ENCODE measurements at places on chromosomes 7 and 10. TPM values are rescaled to one million over a fixed set of nuclear protein-coding genes. Genes with fewer than 3 reads are reported as not detected.

Gene SUPV3L1
- total RNA-seq, result 20.7 TPM

Gene ADAMTS14
- total RNA-seq, result 12.6 TPM

Gene ACBD7
- total RNA-seq, result 1.0 TPM

Gene CPED1
- total RNA-seq, result 32.3 TPM

Gene TYW1
- total RNA-seq, result 17.2 TPM

Gene NEUROD6
- 0.21 TPM for total RNA-seq

Gene RTKN2
- 8.1 TPM for total RNA-seq

Gene MUC12
- not detected for total RNA-seq

Gene TLX1
- 1.3 TPM for total RNA-seq

Gene CCDC7
- 129 TPM for total RNA-seq

DNA sequence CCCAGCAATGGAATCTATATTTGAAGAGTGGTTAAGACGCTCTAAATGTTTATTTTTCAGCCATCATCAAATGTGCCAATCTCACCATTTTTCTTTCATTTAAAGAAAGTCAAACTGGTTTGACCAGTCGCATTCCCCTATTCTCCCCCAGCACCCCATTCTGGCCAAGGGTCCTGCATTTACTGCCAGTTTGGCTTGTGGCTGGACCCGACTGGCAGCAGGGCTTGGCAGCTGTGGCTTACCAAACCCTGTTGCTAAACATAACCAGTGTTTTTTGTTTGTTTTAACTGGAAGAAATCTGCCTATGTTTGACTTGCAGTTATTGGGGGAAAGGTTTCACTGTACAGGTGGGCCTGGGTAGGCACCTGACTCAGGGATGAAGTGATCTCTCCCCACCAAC, 116.3 kb downstream of the CYP26A1 start:
- DNase-seq, result no peak

GRCh38 chr7:91869661-91870060, 10.8 kb downstream of the MTERF1 start:
- DNase-seq, result no peak

- DNase-seq, result peak; percentile 28
These were observed 6.7 kb downstream of the SKAP2 start for GRCh38 chr7:26857506-26858240.

DNA sequence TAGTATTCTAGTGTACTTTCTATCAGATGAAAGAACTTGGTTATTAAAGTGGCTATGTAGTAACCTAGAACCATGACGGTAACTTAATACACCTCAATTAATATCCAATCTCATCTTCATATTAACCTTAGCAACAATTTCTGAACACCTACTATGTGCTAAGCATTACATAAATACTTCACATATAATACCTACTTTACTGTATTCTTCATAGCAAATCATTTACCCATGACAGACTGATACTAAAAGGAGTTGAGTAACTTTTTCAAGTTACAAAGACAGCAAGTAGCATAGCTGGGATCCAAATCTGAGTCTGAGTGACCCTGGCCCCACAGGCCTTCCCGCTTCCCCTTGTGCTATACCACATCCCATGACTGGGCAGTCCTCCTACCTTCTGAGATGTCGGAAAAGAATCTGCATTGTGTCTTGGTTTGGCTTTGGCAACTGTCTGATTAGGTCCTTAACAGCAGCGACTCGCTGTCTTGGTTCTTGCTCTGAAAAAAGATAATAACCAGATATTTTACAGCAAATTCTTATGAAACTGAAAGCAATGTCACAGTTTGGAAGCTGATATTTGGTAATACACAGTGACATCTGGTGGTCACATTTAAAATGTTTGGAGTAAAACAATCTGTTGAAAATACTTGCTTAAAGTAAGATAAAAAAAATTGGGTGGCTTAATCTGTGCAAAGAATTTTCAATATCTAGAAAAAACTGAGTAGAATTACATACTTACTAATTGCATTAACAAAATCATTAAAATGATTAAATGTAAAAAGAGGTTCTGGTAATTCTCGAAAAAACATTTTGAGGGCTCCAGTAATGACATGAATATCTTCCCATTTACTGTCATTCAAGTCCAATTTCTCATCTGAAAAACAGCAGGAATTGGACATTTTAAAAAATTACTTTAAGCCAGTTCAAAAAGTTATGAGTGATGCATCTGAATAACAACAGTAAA, 120.1 kb downstream of the ARHGAP12 start:
- DNase-seq, result peak; percentile 89

DNA sequence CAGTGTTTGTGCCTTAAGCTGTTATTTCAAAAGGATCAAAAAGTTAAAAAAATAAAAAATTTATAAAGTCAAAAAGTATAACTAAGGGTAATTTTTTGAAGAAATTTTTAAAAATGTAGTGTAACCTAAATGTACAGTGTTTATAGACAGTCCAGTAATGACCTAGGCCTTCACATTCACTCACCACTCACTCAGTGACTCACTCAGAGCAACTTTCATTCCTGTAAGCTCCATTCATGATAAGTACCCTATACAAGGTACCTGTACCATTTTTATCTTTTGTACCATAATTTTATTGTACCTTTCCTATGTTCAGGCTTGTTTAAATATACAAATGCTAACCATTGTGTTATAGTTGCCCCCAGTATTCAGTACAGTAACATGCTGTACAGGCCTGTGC, 21.5 kb downstream of the DNAJC9 start:
- no peak for DNase-seq

- DNase-seq, result peak; percentile 76
These were observed 6.4 kb downstream of the TAS2R41 start for GRCh38 chr7:143484119-143484518.

GRCh38 chr10:97333351-97333600, 1.3 kb downstream of the FRAT2 start:
- DNase-seq, result no peak

- no peak for DNase-seq
These were observed 10.6 kb downstream of the VIM start for GRCh38 chr10:17238445-17239291.

- no peak for DNase-seq
These were observed 102.8 kb upstream of the RET start for GRCh38 chr10:42973870-42974692.

- DNase-seq, result no peak
These were observed 25.9 kb upstream of the PTPRN2 start for GRCh38 chr7:158613481-158613880.

GRCh38 chr7:131056007-131056406, 271.7 kb upstream of the MKLN1 start:
- DNase-seq, result no peak

DNA sequence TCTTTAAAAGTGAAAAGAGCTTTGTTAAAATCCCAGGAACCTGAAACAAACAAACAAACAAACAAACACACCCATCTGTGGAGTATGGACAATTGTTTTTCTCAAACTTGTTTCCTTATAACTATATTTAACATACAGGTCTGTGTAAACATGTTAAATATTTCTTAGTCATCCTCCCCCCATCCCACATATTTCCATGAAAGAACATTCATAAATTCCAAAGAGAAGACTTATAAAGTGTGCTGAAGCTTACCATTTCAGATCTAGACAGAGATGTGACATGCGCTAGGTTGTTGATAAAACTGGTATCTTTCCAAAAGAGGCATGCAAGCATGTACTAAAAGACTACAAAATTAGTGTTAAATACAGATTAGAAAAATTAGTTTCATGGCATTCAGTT, 6.5 kb downstream of the FKBP14 start:
- DNase-seq, result no peak

DNA sequence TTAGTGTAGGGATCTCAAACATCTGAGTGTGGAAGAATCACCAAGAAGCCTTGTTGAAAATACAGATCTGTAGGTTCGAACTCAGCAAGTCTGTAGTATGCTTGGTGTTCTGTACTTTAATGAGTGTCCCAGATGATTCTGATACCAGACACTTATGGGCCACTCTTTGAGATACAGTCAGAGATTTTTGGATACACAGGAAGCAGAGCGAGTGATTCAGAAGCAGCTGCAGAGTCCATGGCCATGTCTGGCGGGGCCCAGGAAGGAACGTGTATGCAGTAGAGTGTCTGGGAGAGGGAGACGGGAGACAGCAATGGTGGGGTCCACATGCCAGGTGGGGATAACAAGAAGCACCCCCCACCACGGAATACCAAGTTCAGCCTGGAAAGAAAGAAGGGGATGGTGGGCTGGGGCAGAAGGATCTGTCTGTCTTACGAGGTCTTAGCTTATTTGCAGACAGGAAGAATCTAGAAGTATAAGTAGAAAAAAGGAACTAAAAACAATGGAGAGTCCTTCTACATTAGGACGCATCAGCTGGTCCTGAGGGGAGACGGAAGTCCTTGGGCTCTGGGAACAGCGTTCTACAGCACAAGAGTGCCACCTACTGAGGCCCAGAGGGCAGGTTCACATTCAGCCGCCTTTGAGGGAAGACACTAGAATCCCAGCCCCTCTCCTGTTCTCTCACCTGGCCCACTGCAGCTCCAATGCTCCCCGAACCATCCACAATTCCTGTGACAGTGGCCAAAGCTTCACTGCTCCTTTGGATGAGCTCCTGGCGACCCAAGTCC, 55.4 kb downstream of the SLC37A3 start:
- peak; percentile 50 for DNase-seq

- DNase-seq, result no peak
These were observed 57.8 kb downstream of the COA1 start for GRCh38 chr7:43671521-43671920.

DNA sequence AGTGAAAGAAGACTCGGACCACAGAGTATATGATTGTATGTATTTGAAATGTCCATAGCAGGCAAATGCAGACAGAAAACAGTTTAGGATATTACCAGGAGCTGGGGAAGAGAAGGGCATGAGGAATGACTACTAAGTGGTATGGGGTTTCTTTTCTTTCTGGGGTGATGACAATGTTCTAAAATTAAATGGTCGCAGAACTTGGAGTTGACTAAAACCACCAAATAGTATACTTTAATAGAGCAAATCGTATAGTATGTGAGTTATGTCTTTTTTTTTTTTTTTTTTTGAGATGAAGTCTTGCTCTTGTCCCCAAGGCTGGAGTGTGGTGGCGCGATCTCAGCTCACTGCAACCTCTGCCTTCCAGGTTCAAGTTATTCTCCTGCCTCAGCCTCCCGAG, 34.6 kb downstream of the XRCC2 start:
- DNase-seq, result no peak

DNA sequence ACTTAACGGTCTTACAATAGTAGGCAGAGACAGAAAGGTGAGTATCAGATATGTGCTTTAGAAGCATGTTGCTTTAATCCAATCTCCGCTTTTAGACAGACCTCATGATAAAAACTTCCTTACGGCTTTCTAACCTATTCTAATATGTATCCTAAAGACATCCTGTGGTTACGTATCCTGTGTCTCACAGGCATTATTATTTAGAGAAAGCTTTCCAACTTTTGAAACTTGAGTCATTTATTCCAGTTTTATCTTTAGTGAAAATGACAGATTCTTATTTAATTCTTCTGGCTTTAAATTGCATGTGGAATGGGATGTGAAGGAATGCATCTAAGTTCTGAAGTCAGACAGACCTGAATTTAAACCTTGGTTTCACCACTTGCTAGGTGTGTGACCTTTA, 118.9 kb downstream of the OTUD1 start:
- DNase-seq, result no peak

DNA sequence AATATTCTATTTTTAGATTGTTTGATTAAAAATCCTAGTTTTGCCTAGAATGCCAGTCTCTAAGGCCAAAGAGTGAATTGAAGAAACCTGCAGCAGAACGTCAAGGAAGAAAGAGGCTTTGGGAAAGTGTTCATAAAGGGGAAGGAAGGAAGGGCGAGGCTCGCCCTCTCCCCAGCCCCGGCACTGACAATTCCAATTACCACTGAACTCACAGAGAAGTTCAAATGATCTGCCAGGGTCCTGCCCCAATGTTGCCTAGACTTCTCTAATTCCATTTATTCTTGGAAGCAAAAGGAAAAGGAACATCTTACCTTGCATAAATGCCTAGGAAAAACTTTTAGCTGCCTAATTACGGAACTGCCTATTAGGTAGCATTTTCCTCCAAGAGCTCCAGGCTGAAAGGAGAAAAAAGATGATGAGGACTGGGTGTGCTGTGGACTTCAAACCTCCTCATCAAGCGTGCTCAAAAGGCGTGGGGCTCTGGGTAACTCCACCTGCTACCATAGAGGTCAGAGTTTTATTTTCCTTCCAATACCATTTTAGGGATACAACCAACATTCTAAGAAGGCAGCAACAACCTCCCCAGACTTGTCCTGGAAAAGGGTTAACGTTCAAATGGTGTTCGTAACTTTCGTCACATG, 134.5 kb downstream of the PKD1L1 start:
- DNase-seq, result no peak

DNA sequence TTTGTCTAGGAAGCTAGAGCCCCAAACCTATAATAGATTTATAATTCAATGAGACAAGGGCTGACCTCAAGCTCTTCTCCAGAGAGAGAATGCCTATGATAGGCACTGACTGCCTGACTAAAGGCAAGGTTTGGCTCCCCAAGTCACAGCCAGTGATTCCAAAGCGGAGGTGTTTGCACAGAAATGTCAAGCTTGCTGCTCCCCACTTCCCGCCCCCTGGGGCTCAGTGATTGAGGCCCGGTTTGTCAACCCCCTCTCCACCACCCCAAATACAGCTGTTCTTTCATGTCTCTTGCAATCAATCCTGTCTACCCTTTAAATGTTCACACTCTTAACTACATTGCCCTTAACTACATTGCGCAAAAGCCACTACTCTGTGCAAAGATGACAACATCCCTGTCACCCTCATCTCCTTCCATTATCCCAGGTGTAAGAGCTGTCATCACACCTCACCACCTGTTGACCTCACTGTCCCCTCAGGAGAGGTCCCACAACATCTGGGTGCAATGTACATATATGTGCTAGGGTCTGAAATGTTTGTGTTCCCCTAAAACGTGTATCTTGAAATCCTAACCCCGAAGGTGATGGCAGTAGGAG, 58.0 kb downstream of the NUDCD3 start:
- no peak for DNase-seq

DNA sequence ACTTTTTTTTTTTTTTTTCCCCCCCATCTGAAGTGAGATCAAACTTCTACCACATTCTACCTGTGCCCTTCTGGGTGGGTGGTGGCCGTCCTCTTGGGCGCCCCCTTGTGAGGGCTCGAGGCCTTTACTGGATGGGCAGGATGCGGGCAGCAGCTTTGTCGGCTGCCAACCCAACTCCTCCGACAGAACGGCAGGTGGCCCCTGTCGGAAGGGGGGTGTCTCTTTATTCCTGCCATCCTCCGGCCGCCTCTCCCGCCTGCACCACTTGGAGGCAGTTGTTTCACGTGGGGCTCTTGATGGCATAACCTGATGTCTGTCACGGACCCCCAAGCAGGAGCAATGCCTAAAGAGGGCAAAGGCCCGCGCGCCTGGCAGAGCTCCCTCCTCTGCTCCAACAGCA, 31.0 kb downstream of the AMZ1 start:
- DNase-seq, result no peak

DNA sequence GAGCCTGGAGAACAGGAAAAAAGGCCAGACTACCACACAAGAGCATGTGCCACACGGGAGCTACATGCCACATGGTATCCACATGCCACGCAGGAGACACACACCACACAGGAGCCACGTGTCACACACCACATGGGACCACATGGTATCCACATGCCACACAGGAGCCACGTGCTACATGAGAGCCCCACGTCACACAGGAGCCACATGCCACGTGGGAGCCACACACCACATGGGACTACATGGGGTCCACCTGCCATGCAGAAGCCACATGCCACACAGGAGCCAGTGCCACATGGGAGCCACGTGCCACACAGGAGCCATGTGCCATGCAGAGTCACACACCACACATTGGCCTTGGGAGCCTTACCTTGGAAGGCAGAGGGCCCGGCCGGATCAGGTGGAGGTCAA, 244.4 kb upstream of the PPP2R2D start:
- DNase-seq, result no peak

GRCh38 chr7:94350734-94351133, 44.0 kb upstream of the COL1A2 start:
- DNase-seq, result no peak

GRCh38 chr10:94878649-94879048, 59.8 kb upstream of the CYP2C9 start:
- no peak for DNase-seq

Data from tongue (tissue), 3 donors.